ENCODE measurements at places on chromosomes 4 and X.

- no peak for DNase-seq
Observed at GRCh38 chr4:26094911-26095310, 180.9 kb downstream of the SMIM20 start.

- DNase-seq = no peak
Observed at GRCh38 chrX:65871671-65872311, 168.1 kb downstream of the VSIG4 start.

GRCh38 chrX:10085223-10085622, 71.6 kb upstream of the CLCN4 start:
- DNase-seq = no peak

DNA sequence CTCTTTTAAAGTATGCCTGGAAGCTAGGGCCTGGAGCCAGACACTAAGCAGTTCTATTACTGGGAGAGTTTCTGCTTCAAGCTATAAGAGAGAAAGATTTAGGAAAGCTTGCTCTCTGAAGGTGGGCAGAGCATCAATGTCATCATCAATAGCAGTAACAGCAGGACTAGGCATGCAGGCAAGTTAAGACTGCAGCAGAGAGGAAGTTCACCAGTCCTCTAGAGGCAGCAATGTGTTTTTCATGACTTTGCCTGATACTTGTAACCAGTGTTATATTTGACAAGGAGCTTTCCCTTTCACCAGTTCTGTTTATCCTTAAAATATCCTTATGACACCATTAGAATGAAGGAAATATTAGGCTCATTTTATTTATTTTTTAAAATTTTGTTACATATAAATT, 237.9 kb downstream of the KCTD8 start:
- DNase-seq = no peak
